Stimulated activated CD8-positive, alpha-beta memory T cell treated with anti-CD3 and anti-CD28 coated beads, Interleukin-12 subunit alpha, Interleukin-12 subunit beta, amount 100 ng/mL, for 1 hour (primary cell): ENCODE measurements at places on chromosomes 11 and 22.

DNA sequence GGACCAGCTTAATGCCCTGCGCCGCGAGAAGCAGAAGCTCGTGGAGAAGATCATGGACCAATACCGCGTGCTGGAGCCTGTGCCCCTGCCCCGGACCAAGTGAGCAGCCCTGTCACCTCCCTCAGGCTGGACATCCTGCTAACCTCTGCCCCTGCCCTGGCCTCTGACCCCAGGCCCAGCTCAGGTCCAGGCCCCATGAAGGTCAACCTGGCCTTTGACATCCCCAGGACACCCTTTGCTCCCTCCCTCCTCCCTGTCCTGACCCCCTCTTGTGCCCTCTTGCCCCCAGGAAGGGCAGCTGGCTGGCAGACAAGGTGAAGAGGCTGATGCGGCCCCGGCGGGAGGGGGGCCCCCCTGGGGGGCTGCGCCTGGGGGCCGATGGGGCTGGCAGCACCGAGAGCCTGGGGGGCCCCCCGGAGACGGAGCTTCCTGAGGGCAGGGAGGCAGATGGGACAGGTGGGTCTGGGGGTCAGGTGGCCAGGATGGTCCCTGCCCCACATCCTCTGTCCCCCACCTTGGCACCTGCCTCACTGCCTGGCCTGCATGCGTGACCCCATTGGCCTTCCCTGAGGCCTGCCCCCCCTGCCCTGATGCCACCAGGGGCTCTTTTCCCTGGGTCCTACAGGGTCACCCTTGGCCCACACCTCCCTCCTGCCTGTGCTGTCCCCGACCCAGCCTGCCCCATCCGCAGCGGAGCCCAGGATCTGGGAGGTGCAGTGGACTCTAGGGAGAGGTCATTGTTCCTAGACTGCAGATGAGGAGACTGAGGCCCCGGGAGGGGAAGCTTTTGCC, 5.1 kb upstream of the RPS6KA4 start:
- DNase-seq = no peak

DNA sequence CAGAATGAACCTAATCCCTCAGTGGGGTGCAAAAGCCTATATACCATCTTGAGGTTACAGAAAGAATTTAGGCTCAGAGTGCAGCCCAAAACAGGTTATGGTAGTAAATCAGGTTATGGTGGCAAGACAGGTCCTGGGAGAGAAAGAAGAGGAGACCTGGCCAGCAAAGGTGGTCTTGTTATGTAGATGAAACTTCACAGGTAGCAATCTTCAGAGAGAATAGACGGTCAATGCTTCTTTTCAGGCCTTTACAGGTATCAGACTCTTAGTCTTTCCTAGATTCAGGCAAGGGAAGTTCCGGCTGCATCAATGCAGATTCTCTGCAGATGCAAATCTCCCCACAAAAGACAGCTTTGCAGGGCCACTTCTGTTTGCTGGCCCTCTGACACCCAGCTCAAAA, 45.8 kb upstream of the SORL1 start:
- DNase-seq = no peak

- no peak for DNase-seq
Observed at GRCh38 chr11:125768336-125769046, 10.1 kb downstream of the PATE2 start.

DNA sequence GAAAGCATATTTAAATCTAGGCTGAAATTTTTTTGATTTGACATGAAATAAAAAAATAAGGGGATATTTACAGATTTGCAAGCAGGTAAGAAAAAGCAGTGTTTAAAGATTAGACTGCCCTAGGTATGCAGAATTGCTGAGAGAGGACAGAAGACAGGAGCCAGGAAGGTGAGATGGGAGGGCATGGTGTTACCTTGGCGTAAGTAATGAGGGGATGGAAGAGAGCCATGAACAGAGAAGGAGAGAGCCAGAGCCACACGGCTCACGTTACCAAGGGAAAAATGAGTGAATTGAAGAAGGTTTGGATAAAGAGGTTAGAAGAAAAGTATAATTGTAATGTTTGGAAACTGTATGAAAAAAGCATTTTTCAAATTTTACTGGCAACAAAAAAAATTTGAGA, 904.3 kb downstream of the OPCML start:
- no peak for DNase-seq

GRCh38 chr11:123519055-123519796, 89.2 kb downstream of the GRAMD1B start:
- no peak for DNase-seq

GRCh38 chr11:117465236-117465997, 137.8 kb downstream of the CEP164 start:
- no peak for DNase-seq

DNA sequence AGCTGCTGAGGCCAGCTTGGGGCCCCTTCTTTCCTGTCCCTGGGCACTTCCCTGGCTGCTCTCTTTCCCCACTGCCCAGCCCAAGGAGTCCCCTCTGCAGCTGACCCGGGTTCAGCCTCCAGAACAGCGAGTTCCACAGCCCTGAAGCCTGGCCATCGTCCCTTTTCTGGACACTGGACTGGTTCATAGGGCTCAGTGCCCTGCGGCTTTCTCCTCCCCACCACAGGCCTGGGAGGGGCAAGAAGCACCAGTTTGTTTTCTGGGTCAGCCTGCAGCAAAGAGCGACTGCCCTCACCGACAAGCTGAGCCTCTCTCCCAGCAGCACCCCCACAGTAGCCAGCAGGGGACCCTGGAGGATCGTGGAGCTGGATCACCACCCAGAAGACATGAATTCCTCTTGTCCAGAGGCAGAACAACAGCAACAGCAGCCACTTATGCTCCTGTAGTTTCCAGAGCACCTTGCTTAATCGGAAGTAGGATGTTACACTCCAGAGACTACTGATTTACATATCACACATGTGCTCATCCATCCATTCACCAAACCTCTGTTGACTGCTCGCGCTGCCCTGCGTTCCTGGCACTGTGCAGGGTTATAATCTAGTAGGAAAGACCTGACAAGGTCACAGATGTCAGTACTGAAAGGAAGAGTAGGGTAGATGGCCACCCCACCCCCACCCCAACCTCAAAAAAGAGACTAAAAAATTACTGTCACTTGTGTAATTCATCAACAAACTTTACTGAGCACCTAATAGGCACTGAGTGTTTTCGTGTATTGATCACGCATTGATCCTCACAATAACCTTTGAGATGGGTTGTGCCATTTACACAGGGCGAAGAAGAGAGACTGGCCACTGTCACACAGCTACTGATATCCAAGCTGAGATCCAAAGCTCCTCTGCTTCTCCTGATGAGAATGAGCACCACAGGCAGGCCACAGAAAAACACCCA, 13.0 kb upstream of the CXCR5 start:
- DNase-seq = no peak

- no peak for DNase-seq
Observed at GRCh38 chr11:134412203-134413042, at the start of gene B3GAT1. B3GAT1 (minus strand) TSS chr11:134412242; CDS start chr11:134387659, 24,583 bp downstream.

GRCh38 chr22:43926349-43926710, 2.7 kb downstream of the PNPLA3 start:
- DNase-seq = no peak

DNA sequence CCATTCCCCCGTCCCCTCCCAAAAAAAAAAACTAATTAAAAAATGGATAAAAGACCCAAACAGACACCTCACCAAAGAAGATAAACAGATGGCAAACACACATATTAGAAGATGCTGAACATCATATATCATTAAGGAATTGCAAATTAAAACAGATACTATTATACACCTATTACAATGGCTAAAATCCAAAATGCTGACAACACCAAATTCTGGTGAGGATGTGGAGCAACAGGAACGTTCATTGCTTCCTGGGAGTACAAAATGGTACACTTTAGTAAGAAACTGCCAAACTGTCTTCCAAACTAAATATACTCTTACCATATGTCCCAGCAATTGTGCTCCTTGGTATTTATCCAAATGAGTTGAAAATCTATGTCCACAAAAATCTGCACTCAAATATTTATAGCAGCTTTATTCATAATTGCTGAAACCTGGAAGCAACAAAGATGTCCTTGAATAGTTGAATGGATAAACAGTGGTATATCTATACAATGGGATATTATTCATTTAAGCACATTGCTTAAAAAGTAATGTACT, 19.9 kb downstream of the NAGA start:
- no peak for DNase-seq

DNA sequence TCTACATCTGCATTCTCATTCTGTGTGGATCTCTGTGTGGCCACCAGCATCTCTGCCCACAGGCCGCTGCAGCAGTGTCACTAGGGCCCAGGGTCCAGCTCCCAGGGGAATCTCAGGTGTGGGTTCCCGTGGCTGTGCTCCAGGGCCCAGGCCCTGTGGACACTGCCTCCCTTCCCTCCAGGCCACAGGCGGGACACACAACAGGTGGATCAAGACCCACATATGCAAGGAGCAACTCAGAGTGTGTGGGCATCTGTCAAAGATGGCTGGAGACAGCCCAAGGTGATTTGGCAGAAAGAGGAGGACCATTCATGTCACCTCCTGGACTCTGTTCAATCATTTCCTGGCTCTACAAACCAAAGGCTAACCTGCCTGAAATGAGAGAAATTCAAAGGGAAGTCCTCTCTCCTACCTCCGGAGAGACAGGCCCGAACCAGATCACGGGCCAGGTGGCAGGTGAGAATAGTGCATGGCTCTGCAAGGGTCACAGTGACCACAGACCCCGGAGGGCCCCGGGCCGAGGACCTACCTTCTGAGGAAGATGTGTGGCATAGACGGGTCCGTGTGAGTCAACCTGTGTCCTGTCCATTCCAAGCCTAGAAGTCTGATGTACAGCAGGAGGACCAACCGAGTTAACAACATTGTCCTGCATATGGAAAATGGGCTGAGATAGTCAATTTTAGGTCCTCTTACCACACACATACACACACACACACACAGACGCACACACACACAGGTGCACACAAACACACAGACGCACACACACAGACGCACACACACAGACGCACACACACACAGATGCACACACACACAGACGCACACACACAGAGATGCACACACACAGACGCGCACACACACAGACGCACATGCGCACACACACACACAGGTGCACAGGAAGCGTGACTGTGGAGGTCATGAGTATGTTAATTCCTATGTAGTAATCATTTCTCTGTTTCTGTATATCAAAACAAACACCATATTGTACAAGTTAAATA, 1068.5 kb downstream of the BRD1 start:
- DNase-seq = no peak

GRCh38 chr11:124583781-124584180, 14.0 kb downstream of the OR8A1 start:
- no peak for DNase-seq

- DNase-seq = no peak
Observed at GRCh38 chr11:693415-693831, 1.6 kb downstream of the DEAF1 start.

DNA sequence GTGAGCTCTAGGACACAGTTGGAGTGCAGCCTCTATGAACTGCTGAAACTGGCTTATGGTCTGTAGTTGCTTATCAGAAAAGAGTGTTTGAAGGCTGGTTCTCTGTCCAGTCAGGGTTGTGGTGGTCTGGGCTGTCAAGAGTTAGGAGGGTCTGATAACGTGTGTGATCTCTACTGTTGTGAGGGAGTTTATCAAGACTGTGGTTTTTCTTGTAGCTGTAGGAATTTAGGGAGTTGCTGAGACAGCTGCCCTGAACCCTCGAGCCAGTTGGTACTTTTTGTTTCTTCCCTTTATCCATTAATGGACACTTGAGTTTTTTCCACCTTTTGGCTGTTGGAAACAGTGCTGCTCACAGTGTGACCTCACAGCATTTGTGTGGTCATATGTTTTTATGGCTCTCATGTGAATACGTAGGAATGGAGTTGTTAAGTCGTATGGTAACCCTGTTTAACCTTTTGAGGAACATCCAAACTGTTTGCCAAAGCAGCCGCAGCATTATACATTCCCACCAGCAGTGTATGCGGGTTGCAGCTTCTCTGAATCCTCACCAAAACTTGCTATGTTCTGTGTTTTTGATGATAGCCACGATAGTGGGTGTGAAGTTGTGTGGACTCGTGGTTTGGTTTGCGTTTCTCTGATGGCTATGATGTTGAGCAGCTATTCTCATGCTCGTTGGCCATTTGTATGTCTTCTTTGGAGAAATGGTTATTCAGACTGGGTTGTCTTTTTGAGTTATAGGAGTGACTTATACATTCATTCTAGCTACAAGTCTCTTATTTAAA, 20.9 kb upstream of the DGCR8 start:
- no peak for DNase-seq

- DNase-seq = no peak
Observed at GRCh38 chr22:48492366-48493320, 1335.0 kb downstream of the BRD1 start.

- DNase-seq = no peak
Observed at GRCh38 chr11:130519128-130519932, 70.9 kb downstream of the ADAMTS15 start.

DNA sequence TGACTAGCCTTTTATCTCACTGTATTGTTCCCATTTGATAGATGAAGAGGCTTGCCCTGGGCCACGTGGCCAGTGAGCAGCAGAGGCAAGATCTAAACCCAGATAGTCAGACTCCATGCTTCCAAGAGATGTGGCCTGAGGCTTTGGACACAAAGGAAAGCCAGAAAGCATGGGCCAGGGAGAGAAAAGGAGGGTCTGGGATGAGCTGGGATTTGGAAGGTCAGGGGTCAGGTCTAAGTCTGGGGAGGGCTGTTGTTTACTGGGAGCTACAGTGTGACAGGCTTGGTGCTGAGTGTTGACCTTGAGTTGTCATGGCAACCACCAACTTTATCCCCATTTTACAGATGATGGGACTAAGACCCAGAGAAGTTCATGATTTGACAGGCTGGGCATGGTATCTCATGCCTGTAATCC, 2.1 kb downstream of the SLC35E4 start:
- no peak for DNase-seq

GRCh38 chr11:106523171-106523570, 445.7 kb downstream of the AASDHPPT start:
- no peak for DNase-seq

- DNase-seq = no peak
Observed at GRCh38 chr11:12288931-12289666, 88.3 kb upstream of the PARVA start.

DNA sequence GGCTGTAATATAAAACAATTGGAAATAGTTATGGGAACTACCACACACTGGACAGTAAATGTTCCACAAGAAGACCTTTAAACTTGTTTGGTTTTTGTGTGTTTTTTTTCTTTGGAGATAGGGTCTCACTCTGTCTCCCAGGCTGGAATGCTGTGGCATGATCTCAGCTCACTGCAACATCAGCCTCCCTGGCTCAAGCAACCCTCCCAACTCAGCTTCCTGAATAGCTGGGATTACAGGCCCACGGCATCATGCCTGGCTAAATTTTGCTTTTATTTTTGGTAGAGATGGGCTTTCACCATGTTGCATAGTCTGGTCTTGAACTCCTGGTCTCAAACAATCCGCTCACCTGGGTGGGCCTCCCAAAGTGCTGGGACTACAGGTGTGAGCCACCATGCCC, 121.0 kb downstream of the MPPED2 start:
- DNase-seq = no peak
